Activated CD8-positive, alpha-beta memory T cell treated with anti-CD3 and anti-CD28 coated beads for 4 hours (primary cell): ENCODE measurements at places on chromosomes 1 and 21.

DNA sequence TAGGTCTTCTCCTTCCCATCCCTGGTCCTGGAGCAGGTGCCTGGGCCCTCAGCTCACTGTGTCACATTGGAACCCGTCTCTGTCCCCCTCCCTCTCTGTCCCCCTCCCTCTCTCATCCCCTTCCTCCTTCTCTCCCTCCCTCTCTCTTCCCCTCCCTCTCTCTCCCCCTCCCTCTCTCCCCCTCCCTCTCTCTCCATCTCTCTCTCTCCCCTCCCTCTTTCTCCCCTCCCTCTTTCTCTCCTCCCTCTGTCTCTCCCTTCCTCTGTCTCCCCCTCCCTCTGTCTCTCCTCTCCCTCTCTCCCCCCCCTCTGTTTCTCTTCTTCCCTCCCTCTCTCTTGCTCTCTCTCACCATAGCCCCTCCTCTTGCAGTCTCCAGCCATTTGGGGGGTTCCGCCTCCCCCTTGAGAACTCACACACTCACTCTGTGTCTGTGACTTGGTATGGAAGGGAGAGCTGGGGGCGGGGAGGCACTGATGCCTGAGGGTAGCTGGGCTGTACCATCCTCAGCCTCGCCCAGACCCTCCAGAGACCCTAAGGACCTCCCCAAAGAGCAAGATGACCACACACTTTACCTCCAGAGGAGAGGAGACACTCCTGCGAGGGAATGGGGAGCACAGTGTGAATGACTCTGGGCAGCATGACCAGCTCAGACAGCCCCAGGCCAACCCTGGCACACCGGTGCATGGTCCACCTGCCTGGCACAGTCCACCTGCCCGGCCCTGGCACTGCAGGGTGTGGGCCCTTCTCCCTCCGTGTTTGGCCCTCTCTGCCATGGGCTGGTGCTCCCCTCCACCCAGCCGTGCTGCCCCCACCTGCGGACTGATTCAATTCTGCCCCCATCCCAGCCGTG lies 102.8 kb upstream of the ARHGEF16 start:
- DNase-seq: no peak

DNA sequence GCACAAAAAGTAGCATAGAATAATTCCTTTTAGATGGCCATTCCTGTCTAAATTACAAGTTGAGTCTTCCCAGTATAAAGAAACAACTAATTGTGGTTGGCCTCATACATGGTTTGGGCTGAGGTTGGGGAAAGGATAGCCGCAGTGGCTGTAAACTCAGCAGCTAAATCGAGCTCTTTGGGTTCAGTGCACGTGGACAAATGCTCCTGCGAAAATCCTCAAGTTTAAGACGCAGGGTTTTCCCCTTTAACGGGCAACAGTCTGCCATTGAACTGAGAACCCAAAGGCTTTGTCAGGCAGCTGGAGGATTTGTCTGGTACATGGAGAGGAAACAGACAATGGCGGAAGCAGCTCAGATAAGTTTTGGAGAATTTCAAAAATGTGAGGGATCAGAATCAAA lies 331.9 kb downstream of the TGFB2 start:
- DNase-seq: no peak

GRCh38 chr1:24438423-24438901 lies 22.9 kb downstream of the NIPAL3 start:
- DNase-seq: no peak

- DNase-seq: no peak
Observed at GRCh38 chr1:7943251-7943650, 2.6 kb upstream of the TNFRSF9 start.

GRCh38 chr1:35838693-35839245 lies 31.0 kb downstream of the AGO4 start:
- DNase-seq: no peak

- no peak for DNase-seq
Observed at GRCh38 chr1:182478238-182478637, 28.3 kb downstream of the RGSL1 start.

- DNase-seq: no peak
Observed at GRCh38 chr1:157704878-157705277, 4.3 kb upstream of the FCRL3 start.

DNA sequence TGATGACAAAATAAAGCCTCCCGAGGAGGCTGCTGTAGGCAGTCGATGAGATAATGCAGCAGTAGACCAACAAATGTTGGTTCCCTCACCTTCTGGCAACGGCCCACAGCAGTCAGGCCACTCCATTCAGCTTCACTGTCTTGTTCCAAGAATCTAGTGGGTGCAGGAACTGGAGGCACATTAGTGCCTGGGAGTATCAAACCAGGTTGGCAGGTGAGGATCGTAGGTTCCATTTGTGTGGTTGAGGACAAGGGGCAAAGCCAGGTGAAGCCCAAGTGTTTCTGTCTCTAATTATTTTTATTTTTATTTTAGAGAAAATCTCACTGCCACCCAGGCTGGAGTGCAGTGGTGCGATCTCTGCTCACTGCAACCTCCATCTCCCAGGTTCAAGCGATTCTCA lies 13.3 kb downstream of the FBXO2 start:
- DNase-seq: no peak

GRCh38 chr1:229856009-229856650 lies 210.9 kb upstream of the GALNT2 start:
- DNase-seq: no peak

DNA sequence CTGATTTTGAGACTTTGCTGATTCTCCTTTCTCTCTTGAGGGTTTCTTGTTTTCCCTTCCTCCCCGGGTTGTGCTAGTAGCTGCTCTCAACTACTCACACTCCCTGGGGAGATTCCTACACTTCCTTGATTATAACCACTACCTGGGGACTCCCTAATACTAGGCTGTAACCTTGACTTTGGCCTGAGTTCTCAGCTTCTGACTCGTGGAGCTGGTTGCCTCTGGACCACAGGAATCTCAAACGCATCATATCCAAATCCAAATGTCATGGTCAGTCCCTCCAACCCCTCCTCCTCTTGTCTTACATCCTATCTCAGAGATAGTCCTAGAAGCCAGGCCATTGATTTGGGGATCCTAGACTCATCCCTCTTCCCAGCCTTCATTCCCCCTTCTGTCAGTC lies 12.0 kb downstream of the MOV10 start:
- no peak for DNase-seq
